ENCODE measurements at places on chromosomes 3 and 15.

DNA sequence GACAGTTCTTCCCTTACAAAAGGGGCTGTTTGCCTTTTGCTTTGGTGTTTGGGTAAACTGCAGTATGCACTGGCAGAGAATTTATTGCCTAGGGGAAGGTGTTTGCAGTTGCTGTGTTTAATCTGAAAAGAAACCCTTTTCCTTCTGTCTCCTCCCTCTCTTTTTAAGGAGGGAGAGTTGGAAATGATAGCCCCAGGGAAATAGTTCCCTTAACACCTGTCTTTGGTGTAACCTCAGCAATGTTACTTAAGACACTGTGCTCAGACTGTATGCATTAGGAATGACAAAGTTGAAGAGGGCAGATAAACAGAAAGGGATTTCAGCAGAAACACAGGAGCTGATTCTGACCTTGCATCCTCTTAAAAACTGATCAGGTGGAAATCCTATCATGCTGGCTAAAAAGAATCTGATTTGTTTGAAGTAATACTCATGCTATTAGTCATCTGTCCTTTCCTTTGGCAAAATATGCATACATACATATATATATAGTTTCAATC lies 125.4 kb downstream of the TP63 start:
- no peak for DNase-seq

GRCh38 chr15:51765751-51766150 lies 14.4 kb downstream of the TMOD2 start:
- no peak for DNase-seq

- no peak for DNase-seq
Observed at GRCh38 chr3:180306691-180307090, 270.0 kb upstream of the PEX5L start.

DNA sequence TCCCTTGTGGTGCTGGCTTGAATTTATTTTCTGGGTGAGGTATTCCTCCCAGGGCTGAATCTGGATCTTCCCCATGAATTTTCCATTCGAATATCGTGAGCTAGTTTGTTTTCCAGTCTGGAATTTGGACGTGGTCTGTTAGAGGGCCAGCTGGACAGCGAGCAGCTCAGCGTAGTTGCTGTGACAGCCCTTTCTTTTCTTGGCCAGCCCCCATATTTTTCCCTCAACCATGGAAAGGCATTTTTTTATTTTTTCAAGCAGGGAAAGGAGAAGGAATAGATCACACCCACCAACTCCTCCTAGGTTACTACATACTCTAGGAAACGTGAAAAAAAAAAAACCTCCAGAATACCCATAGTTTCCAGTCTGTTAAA lies 152.0 kb downstream of the KLHL25 start:
- DNase-seq, result no peak

DNA sequence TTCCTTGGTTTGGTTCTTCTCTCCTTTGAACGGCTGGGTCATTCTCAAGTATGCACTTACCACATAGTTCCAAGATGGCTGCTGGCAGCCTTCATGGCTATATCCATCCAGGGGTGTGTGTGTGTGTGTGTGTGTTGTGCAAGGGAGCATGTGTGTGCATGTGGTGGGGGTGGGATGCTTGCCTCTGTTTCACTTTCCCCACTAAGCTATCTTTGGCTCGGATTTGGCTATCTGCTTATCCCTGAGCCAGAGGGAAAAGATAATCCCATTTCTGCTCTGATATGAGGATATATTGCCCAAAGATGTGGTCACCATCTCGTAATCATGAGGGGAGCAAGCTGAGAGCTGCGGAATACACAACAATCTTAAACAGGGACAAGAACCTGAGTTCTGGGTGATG lies 26.2 kb downstream of the ANAPC13 start:
- DNase-seq, result no peak

DNA sequence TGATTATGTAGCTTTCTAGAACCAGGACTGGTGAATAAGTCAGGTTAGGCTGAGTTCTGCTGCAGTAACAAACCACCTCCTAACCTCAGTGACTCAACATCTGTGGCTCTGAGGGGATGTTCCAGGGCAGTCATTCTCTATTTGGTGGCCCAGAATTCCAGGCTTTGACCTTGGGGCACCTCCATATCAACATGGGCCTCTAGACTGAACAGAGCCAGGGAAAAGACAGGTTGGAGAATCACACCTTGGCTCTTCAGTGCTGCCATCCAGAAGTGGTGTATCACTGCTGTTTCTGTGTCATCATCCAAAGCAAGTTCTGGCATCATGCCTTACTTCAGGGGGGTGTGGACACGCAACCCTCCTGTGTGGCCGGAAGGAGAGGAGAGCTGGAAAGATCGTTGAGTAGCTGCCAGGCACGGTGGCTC lies 15.3 kb downstream of the ZBTB47 start:
- DNase-seq, result no peak

DNA sequence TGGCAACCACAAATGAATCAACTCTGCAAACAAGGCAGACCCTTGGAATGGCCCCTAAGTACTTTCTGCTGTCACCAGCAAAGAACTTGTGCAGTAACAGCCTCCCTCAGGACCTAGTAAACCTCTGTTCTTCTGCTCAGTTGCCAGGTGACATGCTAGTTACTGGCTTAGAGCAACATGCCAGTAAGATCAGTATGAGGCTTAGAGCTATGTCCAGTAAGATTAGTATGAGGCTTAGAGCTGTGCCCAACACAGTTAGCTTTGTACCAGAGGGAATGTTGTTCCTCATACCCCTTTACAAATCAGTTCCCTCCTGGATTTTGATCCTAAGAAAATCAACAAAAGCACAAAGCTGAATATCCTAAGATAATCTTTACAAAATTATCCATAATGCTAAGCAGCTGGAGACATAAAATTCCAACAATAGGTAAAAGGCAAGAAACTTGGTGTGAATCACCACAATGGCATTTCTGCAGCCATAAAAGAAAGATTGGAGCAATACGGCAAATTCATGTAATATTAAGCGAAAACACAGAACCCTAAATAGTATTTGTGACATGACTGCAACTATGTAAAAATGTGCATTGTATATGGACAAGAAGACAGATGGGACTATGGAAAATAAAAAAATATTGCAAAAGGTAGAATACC lies 107.3 kb upstream of the LPP start:
- DNase-seq, result no peak

Measured in activated CD8-positive, alpha-beta memory T cell treated with anti-CD3 and anti-CD28 coated beads, Interleukin-2, amount 50 U/mL, for 4 hours (primary cell).